ENCODE measurements at places on chromosomes 7 and 10.

- DNase-seq: no peak
These were observed at the start of gene BLNK for GRCh38 chr10:96271016-96271815. TSS of gene BLNK (minus strand) at chr10:96271569. CDS start at chr10:96271398, 171 bp downstream.

DNA sequence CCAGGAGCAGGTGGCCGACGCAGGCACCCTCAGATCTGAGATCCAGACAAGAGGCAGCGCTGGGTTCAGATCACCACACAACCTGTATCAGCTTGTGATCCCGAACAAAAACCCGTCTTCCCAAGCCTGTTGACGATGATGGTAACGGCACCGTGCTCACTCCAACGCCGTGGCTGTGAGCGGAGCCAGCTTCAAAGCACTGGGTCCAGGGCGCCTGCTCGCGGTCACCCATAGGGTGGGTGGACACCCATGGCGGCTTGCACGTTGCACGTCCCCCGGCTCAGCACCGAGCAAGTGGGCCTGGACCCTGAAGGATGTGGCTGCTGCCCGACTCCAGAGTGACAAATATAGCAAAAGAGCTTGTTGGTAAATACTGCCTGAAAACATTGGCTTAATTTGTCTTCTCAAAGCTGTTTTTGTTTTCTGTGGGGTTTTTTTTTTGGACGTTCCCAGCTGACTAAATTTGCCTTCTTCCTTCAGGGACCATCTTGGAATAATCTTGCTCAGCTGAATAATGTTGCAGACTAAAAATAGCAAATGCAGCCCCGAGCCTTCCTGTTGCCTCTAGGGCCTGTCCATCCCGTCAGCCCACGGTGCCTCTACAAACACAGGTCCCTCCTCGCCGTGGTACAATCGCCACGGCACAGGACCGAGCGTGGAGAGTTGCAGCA lies 41.0 kb downstream of the FOXK1 start:
- no peak for DNase-seq

DNA sequence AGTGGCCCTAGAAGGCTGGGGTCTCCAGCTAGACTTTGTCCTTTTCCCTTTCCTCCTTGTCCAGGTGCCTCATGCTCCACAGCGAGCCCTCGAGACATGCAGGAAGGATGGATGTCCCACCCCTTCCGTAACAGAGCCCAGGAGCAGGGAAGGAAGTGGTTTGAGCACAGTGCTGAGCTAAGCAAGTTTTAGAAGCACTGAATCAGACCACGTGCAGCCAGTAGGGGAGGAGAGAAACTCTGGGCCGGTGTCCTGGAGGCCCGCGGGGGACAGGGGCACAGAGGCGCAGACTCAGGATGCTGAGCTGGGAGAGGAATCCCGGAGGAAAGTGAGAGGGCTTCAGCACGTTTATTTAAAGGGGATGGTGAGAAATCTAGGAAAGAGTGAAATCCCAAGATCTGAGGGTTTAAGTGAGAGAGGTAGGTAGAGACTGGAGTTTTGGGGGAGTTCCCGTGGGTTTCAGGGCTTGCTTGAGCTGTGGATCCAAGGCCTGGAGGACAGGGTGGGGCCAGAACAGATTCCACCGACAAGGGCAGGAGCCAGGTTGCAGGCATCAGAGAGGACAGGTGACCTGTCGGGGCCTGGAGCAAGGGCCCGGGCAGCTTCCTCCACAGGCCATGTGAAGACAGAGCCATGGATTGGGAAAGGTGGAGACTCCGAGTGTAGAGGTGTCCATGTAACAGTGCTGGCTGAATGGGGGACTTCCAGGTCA lies 4.4 kb upstream of the IRF5 start:
- DNase-seq: peak; percentile 65

- no peak for DNase-seq
These were observed 227.5 kb downstream of the LRMDA start for GRCh38 chr10:75658915-75659314.

DNA sequence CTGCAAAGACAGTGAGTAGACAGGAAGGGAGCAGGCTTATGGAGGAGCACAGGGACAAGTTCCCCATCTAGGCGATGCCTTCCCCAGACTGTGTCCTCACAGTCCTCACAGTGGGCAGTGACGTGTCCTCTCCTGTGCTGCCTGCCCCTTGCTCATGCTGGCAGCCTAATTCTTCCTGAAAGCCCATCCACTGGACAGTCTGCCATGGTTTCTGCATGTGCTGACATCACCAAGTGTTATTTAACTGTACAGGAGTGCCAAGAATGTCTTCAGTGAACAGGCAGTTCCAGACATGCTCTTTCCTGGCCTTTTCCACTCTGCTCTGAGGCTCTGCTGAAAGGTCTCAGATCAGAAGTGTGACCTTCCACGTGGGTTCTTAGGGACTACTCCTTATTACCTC lies 54.1 kb downstream of the ZNF248 start:
- no peak for DNase-seq

DNA sequence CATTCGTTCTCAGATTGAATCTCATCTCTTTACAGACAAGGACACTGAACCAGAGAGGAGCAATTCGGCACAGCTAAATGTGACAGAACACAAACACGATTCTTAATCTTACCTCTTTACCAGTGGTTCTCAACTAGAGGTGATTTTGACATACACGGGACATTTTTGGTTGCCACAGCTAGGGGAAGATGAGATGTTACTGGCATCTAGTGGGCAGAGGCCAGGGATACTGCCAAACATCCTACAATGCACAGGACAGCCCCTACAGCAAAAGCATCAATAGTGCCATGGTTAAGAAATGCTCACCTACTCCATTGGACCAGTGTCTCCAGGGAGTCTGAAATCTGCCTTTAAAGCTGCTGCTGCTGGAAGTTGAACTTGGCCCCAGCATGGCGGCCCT lies 27.3 kb downstream of the PDE1C start:
- no peak for DNase-seq

GRCh38 chr10:79358811-79359210 lies 11.5 kb downstream of the PPIF start:
- no peak for DNase-seq
